Activated T-helper 1 cell treated with anti-CD3 and anti-CD28 coated beads, Interleukin-12 subunit alpha, Interleukin-12 subunit beta, Interleukin-2, Interleukin-4 antibody, amounts not matched to agents 30 ng/mL and 10 ng/mL and 1 ng/mL, durations not matched to agents 14 hours and 24 hours and 36 hours (primary cell): ENCODE measurements at places on chromosomes 13 and 19.

GRCh38 chr13:92103689-92104153 is 705.3 kb downstream of the GPC5 start:
- DNase-seq, result no peak

- no peak for DNase-seq
Observed at GRCh38 chr19:10214784-10215183, 16.3 kb downstream of the S1PR2 start.

DNA sequence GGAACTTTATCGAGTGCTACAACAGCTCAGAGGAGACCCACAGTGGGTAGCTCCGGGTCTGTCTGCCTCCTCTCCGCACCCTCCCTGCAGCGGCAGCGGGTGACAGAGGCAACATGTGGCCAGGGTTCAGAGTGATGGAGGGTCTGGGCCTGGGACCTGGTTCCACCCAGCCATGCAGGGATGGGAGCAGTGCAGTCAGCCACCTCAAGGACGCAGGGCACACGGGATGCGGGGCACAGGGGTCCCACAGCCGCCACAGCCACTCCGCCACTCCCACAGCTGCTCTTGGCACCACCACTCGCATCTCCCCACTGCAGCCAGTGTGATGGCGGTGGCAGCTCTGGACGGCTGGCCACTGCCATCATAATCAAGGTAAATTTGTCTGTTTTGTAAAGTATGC is 892.9 kb downstream of the OLFM4 start:
- no peak for DNase-seq

DNA sequence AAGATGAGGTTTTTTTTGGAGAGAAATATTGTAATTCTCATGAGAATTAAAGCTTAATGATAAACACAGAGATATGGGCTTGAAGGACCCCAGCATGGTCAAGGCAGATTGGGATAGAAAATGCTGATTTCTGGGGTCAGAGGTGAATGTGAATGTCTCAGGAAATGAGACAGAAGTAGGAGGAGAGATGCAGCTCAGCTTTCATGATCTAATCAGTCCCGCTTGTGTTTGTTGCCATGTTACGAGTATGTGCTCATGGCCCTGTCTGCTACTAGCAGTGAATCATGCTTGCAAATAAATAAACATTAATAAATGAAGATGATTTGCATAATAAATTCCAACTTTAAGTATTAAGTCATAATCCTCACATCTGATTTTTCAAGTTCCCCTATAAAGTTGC is 23.0 kb upstream of the NDFIP2 start:
- DNase-seq, result no peak

- DNase-seq, result no peak
Observed at GRCh38 chr13:65631078-65631477, 1599.1 kb downstream of the PCDH9 start.

GRCh38 chr13:26872525-26873385 is 112.2 kb upstream of the GPR12 start:
- peak; percentile 22 for DNase-seq

- DNase-seq, result no peak
Observed at GRCh38 chr13:19888799-19889198, 25.4 kb upstream of the ZMYM5 start.

DNA sequence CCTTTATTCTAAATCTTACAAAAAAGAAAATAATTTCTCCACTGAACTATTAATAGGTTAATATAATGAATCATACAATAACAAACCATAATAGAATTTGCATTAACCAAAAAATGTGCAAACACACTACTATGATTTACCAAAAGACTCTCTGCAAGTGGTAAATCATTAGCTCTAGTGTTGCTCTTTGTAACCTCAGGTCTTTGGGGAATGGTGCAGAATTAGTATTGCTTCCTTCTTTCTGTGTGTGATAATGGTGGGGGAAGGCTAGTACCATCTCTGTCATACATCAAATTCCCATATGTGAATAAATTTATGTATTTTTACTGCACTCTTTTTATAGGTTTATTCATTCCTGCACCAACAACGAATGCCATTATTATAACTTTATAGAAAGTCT is 105.1 kb downstream of the COG6 start:
- DNase-seq, result no peak

DNA sequence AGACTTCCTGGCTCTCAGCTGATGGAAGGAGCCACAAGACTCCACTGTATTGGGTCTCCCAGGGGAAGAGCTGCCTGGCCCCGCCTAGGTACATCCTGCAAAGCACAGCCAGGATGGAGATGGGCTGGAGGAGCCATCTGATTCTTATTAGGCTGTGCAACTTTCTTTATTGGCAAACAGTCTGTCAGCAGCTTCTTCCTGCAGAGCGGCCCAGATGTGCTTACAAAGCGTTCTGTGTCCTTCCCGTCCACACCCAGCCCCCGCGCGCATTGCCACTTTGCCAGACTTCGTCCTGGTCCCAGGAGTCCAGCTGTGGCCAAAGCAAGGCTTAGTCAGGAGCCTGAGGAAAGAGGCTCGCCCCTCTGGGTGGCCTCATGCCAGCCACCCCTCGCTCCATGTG is 409.3 kb downstream of the ZNF536 start:
- no peak for DNase-seq

- no peak for DNase-seq
Observed at GRCh38 chr13:34076319-34076718, 258.4 kb downstream of the RFC3 start.

- no peak for DNase-seq
Observed at GRCh38 chr19:33055718-33056117, 9.0 kb downstream of the RHPN2 start.

- no peak for DNase-seq
Observed at GRCh38 chr13:110570886-110571285, 9.4 kb upstream of the RAB20 start.

DNA sequence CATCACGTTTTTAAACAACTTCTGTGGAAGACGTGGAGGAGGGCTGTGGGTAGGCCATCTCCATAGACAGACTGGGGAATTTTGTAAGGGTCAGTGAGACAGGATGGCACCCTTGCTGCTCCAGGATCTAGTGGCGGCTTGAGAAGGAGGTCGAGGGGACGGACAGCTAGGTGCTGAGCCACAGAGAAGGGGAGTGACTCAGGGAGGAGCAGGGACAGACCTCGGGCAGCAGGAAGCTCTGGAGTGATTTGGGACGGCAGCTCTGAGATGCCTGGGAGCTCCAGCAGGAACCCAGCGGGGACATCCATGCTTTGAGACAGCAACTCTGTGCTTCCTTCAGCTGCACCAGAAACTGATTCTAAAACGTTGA is 169.1 kb upstream of the SOX1 start:
- no peak for DNase-seq

DNA sequence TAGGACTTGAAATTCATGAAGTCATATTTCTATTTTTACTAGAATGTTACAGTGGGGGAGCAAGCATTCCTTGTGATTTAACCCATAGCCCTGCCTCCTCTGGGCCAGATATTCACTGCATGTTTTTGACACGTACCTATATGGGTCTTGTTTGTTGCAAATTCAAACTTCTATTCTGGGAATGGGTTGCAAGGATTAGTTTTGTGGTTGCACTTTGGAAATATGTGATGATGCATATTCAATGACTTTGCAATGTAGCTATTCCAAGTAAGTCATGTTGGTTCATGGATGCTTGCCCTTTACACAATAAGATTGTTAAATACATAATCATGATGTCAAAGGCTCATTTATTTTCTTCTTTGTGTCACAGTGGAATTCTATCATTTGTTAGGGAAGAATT is 440.8 kb downstream of the TDRD3 start:
- DNase-seq, result no peak

DNA sequence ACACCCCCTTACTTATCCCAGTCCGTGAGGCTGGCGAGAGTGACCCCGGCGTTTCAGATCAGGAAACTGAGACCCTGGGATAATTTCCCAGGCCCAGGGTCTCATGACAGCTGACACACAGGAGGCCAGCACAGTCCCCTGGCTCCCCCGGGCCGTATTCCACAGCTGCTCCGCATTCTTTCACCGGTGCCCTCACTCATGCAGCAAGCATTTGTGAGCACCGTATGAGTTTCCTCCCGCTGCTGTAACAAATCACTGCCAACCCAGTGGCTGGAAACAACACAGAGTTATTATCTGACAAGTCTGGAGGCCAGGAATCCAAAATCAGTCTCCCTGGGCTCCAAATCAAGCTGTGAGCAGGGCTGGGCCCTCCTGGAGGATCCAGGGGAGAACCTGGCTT is 21.3 kb downstream of the GADD45B start:
- DNase-seq, result no peak

DNA sequence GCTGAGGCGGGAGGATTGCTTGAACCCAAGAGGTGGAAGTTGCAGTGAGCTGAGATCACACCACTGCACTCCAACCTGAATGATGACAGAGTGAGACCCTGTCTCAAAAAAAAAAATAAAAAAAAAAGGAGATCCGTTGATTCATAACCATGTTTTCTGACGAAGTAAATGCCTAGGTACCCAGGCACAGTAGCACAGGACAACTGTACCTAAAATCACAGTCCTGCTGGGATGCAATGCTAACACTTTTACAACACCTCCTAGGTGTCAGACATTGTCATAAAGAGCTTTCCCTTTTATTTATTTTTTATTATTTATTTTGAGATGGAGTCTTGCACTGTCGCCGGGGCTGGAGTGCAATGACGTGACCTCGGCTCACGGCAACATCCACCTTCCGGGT is 2.5 kb upstream of the TTC9B start:
- DNase-seq, result no peak

- no peak for DNase-seq
Observed at GRCh38 chr13:47826471-47826870, 174.6 kb downstream of the SUCLA2 start.

GRCh38 chr13:54124700-54125099 is 1096.1 kb downstream of the OLFM4 start:
- DNase-seq, result no peak

- DNase-seq, result no peak
Observed at GRCh38 chr13:36903925-36904595, 16.0 kb downstream of the SMAD9 start.

DNA sequence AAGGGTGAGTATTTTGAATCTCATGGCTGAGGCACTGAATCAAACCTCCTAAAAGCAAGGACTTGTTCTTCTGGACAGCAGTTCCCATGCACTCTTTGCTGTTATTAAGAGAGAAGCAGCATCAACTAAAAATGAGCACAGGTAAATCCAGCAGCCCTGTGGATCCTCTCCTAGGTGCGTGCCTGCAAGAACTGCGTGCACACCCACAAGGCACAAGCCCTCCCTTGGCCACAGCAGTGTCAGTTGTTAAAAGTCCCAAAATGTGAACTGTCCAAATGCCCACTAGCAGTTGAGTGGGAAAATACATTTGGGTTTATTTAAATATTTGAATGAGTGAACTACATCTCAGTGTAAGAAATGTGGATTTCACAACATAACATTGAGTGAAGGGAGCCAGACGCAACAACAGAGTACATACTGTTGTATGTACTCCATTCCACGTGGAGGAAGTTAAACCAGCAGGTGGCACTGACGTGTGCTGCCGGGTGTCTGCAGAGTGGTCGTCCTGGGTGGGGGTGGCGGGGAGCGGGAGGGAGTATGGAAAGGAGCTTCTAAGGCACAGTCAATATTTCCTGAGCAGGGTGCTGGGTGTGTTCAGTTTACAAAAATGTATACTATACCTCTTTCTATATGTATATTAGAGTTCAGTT is 266.4 kb downstream of the NALCN start:
- DNase-seq, result no peak

DNA sequence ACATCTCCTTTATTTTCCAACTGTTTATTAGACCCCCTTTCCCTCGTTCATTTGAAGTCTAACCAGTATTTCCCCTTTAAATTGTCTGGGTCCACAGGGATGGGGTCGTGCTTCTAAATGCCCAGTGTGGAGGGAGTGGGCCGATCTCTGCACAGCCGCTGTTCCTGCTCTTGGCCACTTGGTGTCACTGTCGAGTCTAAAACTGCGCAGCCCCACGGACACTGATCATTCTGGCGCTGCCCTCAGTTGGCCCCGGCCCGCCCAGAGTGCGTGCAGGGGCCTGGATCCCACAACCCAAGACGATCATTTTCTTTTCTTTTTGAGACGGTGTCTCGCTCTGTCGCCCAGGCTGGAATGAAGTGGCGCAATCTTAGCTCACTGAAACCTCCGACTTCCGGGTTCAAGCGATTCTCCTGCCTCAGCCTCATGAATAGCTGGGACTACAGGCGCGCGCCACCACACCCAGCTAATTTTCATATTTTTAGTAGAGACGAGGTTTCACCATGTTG is 12.0 kb downstream of the WDR88 start:
- peak; percentile 43 for DNase-seq

DNA sequence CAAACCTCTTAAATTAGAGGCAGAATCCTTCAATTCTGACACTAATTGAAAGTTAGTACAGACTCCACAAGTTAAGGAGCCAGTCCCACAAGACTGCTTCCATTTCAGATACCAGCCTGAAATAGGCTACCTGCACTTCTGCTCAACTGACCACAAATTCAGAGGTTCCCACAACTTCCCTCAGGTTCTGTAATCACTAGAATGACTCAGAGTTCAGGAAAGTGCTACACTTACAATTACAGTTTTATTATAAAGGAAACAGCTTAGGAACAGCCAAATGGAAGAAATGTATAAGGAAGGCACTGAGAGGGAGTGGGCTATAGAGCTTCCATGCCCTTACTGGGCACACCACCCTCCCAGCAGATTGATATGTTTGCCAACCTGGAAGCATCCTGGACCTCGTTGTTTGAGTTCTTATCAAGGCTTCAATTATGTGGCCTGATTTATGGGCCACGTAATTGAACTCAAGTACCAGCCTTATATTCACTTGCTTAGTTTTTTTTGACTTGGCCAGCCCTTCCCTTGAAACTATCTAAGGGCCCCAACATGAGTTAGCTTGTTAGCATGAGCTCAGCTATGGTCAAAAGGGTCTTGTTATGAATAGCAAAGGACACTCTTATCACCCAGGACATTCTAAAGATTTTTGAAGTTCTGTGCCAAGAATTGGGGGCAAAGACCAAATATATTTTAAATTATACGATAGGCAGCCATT is 25.9 kb downstream of the NBEA start:
- DNase-seq, result no peak

DNA sequence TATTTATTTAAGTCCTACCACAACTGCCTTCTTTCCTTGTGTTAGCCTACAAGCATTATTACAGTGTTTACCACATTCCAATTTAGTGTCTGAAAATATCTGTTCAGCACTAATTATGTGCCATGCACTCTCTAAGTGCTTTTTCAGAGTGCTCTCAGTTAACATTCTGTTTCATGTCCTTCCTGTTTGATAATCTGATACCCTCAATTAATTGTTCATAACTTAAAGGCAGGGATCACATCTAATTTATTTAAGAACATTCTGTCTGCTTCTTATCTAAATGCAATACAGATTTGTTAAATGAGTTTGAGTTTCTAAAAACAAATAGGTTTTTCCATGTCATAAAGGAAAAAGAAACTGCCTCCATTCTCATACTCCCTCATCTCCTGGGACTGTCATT is 649.6 kb upstream of the ATXN8OS start:
- DNase-seq, result no peak
